ENCODE measurements at places on chromosomes 13 and 19.

DNA sequence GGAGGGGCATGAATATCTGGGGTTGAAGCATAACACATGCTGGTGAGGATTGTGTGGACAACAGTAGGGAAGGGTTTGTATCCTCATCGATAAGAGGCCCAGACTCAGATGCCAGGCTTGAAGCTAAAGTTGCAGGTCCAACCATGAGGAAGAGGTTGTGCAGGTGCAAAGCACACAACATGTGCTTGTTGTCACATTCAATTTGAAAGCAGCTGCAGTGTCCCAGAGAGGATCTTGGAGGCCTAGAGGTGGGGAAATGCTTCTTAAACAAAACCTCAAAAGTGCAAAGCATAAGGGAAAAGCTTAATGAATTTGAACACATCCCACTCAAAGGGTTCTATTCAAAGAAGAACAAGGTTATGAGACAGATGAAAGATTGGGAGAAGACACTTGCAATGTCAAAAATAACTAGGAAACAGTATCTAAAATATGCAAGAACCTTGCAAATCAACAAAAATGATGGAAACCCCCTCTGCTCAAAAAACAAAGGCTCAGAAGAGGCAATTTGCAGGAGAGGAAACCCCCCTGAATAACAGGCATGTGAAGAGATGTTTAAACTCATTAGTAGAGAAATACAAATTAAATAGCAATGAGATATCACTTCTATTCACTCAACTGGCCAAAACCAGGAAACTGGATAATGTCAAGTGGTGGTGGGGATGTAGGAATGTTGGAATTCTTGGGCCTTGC lies 187.1 kb downstream of the KATNAL1 start:
- DNase-seq: peak; percentile 31

DNA sequence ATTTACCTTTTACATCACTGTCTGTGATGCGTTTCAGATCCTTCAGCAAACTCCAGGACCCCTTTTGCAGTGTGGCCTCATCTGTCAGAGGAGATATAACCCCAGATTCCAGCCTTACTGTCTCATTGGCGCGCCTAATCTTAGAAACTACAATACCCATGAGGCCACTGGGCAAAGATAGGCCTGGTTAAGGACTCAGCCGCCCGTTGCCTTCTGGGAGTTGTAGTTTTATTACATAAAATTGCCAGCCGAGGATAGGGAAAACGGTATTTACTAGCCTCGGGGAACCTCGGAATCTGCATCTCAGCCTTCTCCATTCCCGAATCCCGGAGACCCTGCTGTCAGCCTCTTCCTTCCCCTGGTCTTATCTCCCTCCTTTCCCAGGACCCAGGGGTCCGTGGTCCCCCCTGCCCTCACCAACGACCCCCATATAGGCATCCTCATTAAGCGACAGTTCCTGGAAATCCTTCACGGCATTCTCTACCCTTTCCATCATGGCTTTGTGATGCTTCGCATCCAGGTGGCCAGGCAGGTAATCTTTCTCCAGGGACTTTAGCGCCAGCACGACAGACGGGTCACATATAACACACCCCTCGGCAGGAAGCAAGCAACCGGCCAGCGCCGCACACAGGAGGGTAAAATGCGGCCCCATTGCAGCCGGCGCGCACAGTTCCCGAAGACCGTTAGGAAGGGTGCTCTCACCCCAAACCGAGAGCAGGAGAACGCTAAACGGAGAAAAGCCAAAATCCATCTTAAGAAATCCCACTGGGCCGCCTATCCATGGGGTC lies 1.3 kb downstream of the IZUMO1 start:
- peak; percentile 89 for DNase-seq

GRCh38 chr13:36512771-36513170 lies 80.5 kb downstream of the CCNA1 start:
- peak; percentile 55 for DNase-seq

- DNase-seq: no peak
Measured at GRCh38 chr19:1211494-1212234, 6.1 kb downstream of the STK11 start.

GRCh38 chr13:93714171-93714570 lies 487.6 kb downstream of the GPC6 start:
- DNase-seq: no peak

- no peak for DNase-seq
Measured at GRCh38 chr13:109567315-109567714, 219.1 kb downstream of the IRS2 start.

GRCh38 chr13:84641491-84641890 lies 759.2 kb upstream of the SLITRK1 start:
- no peak for DNase-seq

- DNase-seq: no peak
Measured at GRCh38 chr19:17338433-17339078, 1.2 kb downstream of the GTPBP3 start.

DNA sequence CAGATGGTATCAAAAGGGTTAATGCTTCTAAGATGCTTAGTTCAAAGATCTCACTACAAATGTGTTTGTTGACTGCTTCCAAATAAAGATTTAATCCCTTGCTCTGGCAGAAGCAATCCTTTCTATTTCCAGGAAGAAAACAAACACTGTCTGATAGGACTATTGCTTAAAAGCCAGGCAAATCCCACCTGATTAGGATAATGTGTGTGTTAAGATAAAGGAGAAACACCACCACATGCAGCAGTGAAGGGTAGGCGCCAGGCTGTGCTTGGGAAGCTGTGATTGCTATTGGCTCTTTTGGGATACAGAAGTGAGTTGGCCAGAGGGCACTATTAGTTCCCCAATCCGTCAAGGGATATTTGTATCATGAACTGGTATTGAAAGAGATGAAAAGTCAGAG lies 62.8 kb upstream of the LRCH1 start:
- DNase-seq: no peak

- peak; percentile 67 for DNase-seq
Measured at GRCh38 chr13:109698779-109699178, 87.6 kb downstream of the IRS2 start.

DNA sequence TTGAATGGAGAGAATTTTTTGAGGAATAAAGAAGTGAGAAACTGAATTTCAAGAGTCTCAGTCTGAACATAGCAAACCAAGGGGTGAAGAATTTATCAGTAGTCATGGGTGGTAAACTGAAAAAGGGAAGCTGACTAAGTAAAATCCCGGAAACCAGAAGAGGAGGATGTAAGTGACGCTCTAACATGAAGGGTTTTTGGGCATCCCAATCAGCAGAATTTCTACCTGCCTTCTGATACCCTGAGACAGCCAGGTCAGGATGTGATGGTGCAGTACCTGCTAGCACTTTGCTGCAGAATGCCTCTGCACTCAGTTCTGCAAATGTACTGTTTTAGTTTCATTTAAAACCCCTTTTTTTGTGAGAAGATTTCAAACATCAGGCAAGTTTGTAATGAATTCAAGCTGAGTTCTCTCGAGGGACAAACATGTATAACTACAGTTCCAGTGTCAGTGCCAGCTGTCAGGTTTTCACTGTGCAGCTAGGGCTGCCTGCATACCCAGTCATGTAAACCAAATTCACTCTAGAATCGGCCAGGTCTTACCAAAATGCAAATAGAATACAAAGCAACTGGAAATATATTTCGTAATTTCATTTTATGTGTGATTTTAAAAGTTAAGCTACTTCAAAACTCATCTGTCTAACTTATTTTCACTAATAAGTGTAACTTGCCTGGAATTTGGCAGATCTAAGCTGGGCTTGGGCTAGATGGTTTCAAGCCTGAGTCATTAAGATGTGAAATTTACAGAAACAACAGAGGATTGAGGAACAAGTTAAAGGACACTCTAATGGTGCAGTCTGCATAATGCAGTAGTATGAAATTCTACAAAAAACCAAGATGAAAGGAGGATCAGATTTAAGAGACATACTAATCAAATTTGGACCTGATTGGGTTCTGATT lies 13.8 kb downstream of the METTL21C start:
- DNase-seq: peak; percentile 57

DNA sequence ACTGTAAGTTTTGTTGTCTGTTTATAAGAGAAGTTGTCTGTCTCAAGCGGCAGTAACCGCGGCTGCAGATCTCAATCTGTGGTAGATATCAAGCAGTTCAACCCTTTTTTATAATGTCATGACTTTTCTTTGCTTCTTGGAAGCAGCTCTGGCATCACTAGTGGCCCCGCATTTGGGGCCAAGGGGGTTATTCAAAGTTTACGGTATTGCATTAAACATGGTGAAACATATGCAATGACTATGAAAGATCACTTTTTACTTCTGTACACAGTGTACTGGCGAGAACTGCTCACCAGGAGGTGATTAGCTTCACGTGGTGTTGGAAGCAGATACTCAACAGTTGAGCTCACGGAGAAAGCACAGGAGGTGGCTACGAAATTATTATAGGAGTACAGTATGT lies 4.6 kb upstream of the FFAR3 start:
- no peak for DNase-seq

DNA sequence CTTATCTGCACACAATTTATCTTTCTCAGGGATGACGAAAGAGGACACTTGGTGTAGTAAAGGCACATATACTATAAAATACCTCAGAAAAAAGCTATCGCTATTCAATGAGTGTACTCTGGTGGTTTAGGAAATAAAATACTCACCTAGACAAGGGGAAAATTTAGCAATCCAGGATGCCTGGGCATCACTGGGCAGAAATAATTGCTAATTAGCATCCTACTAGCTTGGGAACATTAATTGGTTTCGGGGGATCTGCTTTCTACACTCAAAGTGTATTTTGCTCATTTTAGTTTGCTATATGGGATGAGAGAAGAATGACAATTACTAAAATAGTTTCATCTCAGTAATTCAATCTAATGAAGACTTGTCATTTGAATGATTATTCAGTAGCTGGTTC lies 60.3 kb downstream of the OLFM4 start:
- DNase-seq: no peak

DNA sequence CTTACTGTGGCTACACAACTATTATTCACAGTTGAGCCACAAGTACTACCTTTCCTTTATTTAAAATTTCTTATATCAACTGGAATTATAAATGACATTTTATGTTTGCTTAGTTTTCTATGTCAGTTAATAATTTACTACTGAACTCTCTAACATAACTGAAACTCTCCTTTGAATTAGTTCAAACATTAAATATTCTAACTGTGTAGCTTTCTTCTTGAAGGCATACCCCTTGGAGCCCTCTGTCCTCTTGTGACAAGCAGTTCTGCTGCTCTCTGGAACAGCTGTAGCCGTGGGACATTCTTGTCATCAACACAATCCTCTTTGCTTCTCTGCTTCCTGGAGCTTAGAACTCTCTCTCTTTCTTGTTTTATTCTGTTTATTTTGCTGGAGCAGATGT lies 244.8 kb downstream of the NHLRC3 start:
- no peak for DNase-seq

DNA sequence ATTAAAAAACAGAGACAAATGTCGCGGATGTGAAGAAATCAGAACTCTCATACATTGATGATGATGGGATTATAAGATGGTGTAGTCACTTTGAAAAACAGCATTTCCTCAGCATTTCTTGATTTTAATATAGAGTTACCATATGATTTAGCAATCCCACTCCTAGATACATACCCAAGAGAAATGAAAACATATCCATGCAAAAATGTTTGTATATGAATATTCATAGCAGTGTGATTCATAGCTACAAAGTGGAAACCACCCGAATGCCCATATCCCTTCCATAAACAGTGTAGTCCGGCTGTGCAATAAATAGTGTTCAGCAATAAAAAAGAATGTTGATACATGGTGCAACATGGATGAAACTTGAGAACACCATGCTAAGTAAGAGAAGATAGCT lies 44.6 kb downstream of the DPY19L3 start:
- DNase-seq: no peak

GRCh38 chr19:16185768-16186123 lies 536 bp downstream of the FAM32A start:
- peak; percentile 73 for DNase-seq

DNA sequence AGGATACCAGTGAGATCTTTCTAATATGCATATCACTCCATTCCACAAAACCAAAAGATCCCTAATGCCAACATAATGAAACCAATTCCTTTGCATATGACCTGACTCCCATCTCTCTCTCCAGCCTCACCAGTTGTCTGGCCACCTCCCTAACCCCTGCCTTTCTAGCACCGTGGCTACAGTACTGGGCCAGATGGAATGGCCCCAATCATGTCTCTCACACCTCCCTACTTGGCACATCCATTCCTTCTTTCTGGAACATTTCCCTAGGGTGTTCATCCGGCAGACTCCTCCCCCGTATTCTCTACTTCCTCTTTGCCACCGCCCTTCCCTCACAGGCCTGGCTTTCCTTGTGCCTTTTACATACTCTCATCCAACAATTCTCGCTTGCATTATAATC lies 62.0 kb downstream of the GPALPP1 start:
- peak; percentile 48 for DNase-seq

GRCh38 chr19:5369962-5370367 lies 29.4 kb upstream of the PTPRS start:
- peak; percentile 58 for DNase-seq

GRCh38 chr13:105345131-105345530 lies 1190.3 kb downstream of the EFNB2 start:
- no peak for DNase-seq

- peak; percentile 99 for DNase-seq
Measured at GRCh38 chr13:31161557-31162150, at the start of gene HSPH1. TSS of gene HSPH1 (minus strand) at chr13:31161904. CDS start at chr13:31161582, 322 bp downstream.

GRCh38 chr19:4302243-4302640 lies at the start of gene TMIGD2:
TSS of gene TMIGD2 (minus strand) at chr19:4302389. CDS start at chr19:4302385, 4 bp downstream.
- DNase-seq: no peak

- peak; percentile 88 for DNase-seq
Measured at GRCh38 chr13:80340651-80341100, 250 bp downstream of the SPRY2 start.

GRCh38 chr13:113493315-113493951 lies 2.9 kb upstream of the DCUN1D2 start:
- peak; percentile 85 for DNase-seq

DNA sequence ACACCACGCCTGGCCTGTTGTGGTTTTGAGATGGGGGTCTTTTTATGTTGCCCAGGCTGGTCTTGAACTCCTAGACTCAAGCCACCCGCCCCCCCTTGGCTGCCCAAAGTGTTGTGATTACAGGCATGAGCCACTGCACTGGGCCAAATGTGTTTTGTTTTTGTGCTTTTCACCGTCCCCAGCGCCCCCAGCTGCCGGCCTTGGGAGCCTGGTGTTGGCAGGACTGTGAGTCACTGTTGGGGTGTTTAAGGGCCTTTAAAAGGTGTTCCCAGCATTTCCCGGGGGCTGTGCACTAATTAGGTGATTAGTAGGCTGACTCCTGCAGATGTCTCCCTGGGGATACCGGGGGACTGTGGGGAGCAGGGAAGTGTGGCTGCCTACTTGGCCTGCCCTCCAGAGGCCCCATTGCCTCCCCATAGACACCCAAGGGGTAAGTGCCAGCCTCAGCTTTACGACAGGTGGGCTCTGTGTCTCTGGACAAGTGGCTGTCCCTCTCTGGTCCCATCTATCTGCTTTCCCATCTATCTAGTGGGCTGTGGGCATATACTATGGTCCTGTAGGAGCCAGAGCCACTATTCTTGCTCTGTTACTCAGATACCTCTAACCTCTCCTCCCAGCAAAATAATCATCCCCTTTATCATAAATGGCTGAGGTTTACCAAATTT lies 11.8 kb upstream of the TLE5 start:
- DNase-seq: no peak

DNA sequence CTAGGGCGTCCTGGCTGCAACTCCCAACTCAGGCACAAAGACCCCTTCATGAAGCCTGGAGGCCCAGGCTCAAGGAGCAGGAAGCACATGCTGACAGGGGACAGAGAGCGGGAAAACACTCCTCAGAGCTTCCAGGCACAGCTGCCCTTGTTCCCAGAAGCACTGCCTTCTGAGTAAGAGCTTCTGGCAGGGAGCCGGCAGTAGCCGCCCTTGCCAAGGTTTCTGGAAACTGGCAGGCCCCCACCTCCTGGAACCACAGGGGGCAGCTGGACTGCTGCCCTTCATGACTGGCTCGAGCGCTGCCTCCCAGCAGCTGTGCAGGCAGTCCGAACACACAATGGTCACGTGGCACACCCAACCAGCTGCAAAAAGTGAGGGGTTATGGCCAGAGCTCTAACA lies 33.6 kb upstream of the EPHX3 start:
- DNase-seq: no peak

All from NB4 (cell line).